ENCODE measurements at places on chromosomes 4 and X. TPM values are rescaled to one million over a fixed set of nuclear protein-coding genes. Genes with fewer than 3 reads are reported as not detected.

DNA sequence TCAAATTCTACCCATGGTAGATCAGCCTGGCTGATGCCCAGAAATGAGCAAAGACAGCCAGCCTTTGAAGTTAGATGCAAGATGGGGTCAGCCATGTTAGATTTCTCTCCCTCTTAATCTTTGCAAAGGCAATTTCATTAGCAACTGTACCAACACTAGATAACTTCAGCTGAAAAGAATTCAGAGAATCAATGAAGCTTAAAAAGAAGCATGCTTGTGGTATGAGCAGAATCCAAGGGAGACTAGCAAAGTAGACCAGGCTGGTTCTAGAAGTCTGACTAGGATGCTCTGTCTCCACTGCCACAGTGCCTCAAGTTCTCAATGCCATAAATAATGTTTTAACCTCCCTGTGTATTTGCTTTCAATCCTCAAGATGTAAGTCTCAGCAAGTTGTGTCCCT is 247.3 kb downstream of the SLC7A11 start:
- H3K27me3 ChIP-seq, result no peaks in the 10 kb centered on the region
- H3K27ac ChIP-seq, result no peak overlapping the region
- no peaks in the 10 kb centered on the region for H3K36me3 ChIP-seq
- no peak overlapping the region for H3K4me3 ChIP-seq
- no peak for DNase-seq

- H3K27ac ChIP-seq, result no peak overlapping the region
- H3K27me3 ChIP-seq, result no peaks in the 10 kb centered on the region
- H3K4me1 ChIP-seq, result no peaks in the 10 kb centered on the region
- DNase-seq, result no peak
Measured at GRCh38 chr4:12487000-12487399, 997.1 kb downstream of the RAB28 start.

DNA sequence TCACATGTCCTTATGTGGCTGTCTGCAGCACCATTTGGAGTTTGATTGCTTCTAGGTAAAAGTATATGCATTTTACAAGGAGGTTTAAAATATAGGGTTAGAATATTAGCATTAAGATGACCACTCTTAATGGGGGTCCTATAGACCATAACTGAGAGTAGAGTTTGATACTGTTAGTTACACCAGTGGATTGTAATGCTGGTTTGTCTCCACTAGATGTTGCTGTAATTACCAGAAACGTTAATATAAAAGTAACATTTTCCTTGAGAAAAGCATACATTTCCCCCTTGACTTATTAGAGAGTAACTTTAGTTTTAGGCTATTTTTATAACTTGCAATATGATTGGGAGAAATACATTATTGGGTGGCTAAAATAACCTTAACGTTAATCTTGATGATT is 93.0 kb downstream of the ZXDA start:
- H3K36me3 ChIP-seq, result peaks cover 6% of the 10 kb centered on the region
- no peak overlapping the region for H3K4me3 ChIP-seq
- no peak for DNase-seq
- no peaks in the 10 kb centered on the region for H3K27me3 ChIP-seq
- no peaks in the 10 kb centered on the region for H3K4me1 ChIP-seq

GRCh38 chr4:10366628-10367027 is 90.6 kb downstream of the ZNF518B start:
- no peaks in the 10 kb centered on the region for H3K4me1 ChIP-seq
- no peak overlapping the region for H3K27ac ChIP-seq
- no peak overlapping the region for H3K4me3 ChIP-seq
- H3K27me3 ChIP-seq, result peaks cover 4% of the 10 kb centered on the region
- DNase-seq, result no peak

ZNF157 gene
- 1.4 TPM for total RNA-seq

- H3K27ac ChIP-seq, result no peak overlapping the region
- peak overlapping the region; percentile 22 for H3K4me3 ChIP-seq
- no peak for DNase-seq
- H3K36me3 ChIP-seq, result no peaks in the 10 kb centered on the region
Measured at GRCh38 chrX:129525162-129525561, 1.9 kb upstream of the SMARCA1 start.

DNA sequence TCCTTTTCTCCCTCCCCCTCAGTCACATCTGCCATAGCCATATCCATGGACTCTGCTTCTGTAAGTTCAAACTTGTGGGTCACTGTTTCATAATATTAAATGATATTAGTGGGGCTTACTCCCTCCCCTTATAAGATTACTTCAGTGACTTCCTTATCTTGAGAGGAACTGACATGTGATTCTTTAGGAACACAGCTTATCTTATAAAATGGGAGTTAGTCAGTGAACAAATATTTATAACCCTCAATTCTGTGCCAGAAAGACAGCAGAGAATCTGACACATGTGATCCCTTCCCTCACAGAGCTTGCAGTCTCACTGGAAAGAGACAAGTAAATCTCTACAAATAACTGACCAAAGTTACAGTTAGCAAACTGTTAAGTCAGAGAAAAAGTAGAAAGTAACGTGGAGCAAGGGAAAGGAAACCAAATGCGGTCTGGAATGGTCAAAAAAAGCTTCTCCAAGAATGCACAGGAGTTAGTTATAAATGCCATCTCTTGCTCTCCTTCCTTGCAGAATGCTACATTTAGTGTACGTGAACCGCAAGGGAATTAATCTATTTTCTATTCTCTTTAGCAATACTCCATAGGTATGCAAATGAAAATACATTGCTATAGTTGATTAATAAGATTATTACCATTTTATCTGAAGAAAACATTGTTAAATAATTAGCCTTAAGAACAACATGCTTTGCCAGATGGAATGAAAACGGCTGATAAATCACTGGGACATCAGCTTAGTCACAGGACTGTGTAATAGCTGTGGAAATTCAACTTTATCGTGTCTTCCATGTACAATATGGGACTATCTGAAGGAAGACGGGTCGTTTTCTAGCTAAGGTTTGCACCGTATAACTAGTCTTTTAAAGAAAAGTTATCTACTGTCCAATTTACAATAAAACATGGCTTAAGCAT is 29.0 kb downstream of the SGMS2 start:
- no peaks in the 10 kb centered on the region for H3K36me3 ChIP-seq
- H3K27ac ChIP-seq, result no peak overlapping the region
- no peak overlapping the region for H3K4me3 ChIP-seq
- H3K27me3 ChIP-seq, result no peaks in the 10 kb centered on the region
- H3K4me1 ChIP-seq, result peaks cover 7% of the 10 kb centered on the region
- no peak for DNase-seq

AKAP14 gene
- total RNA-seq, result not detected

GRCh38 chr4:84631573-84631972 is 48.6 kb downstream of the CDS1 start:
- no peak for DNase-seq
- H3K27ac ChIP-seq, result no peak overlapping the region
- H3K4me3 ChIP-seq, result no peak overlapping the region
- no peaks in the 10 kb centered on the region for H3K4me1 ChIP-seq
- no peaks in the 10 kb centered on the region for H3K27me3 ChIP-seq

DNA sequence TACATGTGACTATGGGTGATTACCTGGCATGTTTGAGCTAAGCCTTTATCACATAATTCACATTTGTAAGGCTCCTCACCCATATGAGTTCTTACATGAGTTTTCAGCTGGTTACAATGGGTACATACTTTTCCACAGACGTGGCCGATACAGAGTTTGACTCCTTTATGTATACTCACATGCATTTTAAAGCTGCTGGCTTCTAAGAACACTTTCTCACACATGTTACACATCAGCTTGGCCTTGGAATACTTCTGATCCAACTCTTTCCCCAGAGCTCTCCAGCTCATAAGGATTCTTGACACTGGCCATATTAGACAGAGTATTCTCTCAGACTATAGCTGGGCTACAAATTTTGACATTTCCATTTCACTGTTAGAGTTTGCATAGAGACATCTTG is 66.3 kb downstream of the TAB3 start:
- H3K4me3 ChIP-seq, result no peak overlapping the region
- H3K36me3 ChIP-seq, result peaks cover 3% of the 10 kb centered on the region
- no peaks in the 10 kb centered on the region for H3K27me3 ChIP-seq
- DNase-seq, result no peak
- no peak overlapping the region for H3K27ac ChIP-seq

DNA sequence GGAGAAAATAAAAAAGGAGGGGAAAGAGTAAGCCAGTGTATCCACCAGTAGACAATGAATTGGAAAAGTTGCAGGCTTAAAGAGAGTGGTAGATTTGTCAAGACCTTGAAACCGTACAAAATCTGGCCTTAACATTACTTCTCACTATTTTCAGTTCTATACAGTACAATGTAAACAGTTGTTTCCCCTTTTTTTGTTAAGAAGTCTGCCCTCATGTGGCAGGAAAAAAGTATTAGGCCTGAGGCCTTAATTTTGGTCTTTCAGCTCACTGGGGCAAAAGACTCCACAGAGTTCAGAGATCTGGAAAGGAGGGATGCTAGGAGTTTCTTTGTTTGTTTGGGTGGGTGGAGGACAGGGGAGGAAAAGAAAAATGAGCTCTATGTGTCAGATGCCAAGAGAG is 92.8 kb upstream of the CCDC160 start:
- H3K4me3 ChIP-seq, result no peak overlapping the region
- no peaks in the 10 kb centered on the region for H3K36me3 ChIP-seq
- no peak overlapping the region for H3K27ac ChIP-seq

CCNI gene
- total RNA-seq, result 396 TPM

DNA sequence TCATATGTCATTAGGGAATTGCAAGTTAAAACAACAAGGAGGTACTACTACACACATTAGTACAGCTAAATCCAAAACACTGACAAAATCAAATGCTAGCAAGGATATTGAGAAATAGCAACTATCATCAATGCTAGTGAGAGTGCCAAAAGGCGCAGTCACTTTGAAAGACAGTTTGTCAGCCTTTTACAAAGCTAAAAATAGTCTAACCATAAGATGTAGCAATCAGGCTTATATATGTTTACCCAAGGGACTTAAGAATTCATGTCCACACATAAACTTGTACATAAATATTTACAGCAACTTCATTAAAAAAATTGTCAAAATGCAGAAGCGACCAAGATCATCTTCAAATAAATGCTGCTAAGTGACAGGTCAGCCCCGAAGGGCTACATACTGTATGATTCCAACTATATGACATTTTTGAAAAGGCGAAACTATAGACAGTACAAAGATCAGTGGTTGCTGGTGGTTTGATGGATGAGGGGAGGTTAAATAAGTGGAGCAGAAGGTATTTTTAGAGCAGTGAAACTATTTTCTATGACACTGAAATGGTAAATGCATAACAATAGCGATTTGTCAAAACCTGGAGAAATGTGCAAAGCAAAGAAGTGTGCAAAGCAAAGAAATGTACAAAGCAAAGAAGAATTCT is 704.8 kb downstream of the ARAP2 start:
- H3K4me1 ChIP-seq, result no peaks in the 10 kb centered on the region
- no peak overlapping the region for H3K27ac ChIP-seq
- DNase-seq, result no peak
- H3K27me3 ChIP-seq, result no peaks in the 10 kb centered on the region
- H3K36me3 ChIP-seq, result no peaks in the 10 kb centered on the region

DNA sequence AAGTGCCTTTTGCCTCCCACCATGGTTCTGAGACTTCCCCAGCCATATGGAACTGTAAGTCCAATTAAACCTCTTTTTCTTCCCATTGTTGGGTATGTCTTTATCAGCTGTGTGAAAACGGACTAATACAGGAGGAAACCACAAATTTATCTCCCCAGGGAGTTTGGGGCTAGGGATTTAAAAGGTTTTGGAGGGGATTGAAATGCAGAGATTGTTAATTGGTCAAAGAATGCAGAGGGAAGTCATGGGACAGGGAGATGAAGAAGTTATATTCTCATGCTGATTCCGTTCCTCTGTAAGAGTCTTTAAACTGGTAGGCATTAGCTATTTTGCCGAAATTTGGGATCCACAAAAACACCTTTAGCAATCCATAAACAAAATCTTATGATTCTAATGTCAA is 57.9 kb downstream of the TKTL2 start:
- no peaks in the 10 kb centered on the region for H3K27me3 ChIP-seq
- H3K4me1 ChIP-seq, result no peaks in the 10 kb centered on the region
- H3K27ac ChIP-seq, result no peak overlapping the region
- no peak for DNase-seq
- H3K36me3 ChIP-seq, result no peaks in the 10 kb centered on the region

DNA sequence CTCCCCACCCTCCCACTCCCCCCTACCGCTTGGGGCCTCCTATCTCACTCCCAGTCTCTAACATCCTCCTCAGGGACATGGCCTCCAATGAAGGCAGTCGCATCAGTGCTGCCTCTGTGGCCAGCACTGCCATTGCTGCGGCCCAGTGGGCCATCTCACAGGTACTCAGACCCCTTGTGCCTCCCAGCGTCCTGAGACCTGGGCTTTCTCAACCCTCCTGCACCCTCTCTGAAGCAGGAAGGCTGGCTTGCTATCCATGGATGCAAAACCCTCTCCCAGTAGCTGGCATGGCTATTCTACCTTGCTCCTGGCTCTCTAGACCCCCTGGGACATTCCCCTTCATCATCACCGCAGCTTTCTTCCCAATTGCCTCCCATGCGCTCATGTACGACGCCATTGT is 13.3 kb upstream of the UBA1 start:
- H3K36me3 ChIP-seq, result peaks cover 17% of the 10 kb centered on the region
- no peaks in the 10 kb centered on the region for H3K27me3 ChIP-seq
- DNase-seq, result no peak
- no peak overlapping the region for H3K27ac ChIP-seq
- no peak overlapping the region for H3K4me3 ChIP-seq

- no peak overlapping the region for H3K27ac ChIP-seq
- no peaks in the 10 kb centered on the region for H3K27me3 ChIP-seq
- DNase-seq, result no peak
- no peaks in the 10 kb centered on the region for H3K36me3 ChIP-seq
Measured at GRCh38 chrX:37453821-37454220, 104.7 kb downstream of the PRRG1 start.

- H3K27me3 ChIP-seq, result no peaks in the 10 kb centered on the region
- no peak overlapping the region for H3K4me3 ChIP-seq
- H3K4me1 ChIP-seq, result no peaks in the 10 kb centered on the region
- no peak for DNase-seq
- peaks cover 2% of the 10 kb centered on the region for H3K36me3 ChIP-seq
Measured at GRCh38 chrX:76802708-76803107, 375.2 kb downstream of the MAGEE1 start.

GRCh38 chr4:55608591-55608990 is 16.5 kb upstream of the PDCL2 start:
- H3K27me3 ChIP-seq, result no peaks in the 10 kb centered on the region
- H3K36me3 ChIP-seq, result no peaks in the 10 kb centered on the region
- no peak overlapping the region for H3K27ac ChIP-seq

RHOXF2B gene
- total RNA-seq, result not detected

GRCh38 chr4:1375761-1376322 is 28.8 kb downstream of the UVSSA start:
- H3K27ac ChIP-seq, result no peak overlapping the region
- H3K27me3 ChIP-seq, result no peaks in the 10 kb centered on the region
- H3K36me3 ChIP-seq, result peaks cover 27% of the 10 kb centered on the region

DNA sequence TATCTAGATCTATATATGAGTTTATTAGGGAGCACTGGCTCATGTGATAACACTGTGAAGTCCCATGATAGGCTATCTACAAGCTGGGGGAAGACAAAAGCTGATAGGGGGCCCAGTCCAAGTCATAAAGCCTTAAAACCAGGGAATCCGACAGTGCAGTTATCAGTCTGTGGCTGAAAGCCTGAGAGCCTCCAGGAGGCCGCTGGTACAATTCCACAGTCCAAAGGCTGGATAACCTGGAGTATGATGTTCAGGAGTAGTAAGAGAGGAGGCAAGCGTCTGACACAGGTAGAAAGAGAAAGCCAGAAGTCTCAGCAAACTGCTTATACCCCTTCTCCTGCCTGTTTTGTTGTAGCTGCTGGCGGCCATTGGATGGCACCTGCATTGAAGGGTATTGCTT is 177.6 kb upstream of the SPRY1 start:
- no peak for DNase-seq
- H3K27me3 ChIP-seq, result no peaks in the 10 kb centered on the region
- peaks cover 3% of the 10 kb centered on the region for H3K36me3 ChIP-seq
- H3K4me3 ChIP-seq, result no peak overlapping the region
- H3K27ac ChIP-seq, result no peak overlapping the region

HPGD gene
- total RNA-seq, result not detected
